ENCODE measurements at places on chromosomes 11 and 22.
A peak's percentile ranks its signal among the peaks of the same experiment; 100 is the strongest.

DNA sequence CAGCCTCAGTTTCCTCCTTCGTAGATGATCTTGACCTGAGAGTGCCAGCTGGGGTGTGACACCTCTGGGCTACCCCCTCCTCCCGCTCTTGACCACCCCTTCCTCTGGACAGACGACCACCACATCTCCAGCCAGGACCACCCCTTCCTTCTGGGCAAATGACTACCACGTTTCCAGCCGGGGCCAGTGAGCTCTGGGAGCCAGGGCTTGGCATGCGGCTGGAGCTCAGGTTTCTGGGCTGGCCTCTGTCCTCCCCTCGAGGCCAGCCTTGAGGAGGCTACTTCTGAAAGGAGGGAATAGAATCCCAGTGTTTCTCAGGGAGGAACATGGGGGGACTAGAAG lies 120.9 kb downstream of the KCNQ1OT1 start:
- no peak for DNase-seq

- peak; percentile 21 for DNase-seq
Measured at GRCh38 chr11:13288375-13289029, 10.9 kb downstream of the BMAL1 start.

- DNase-seq: no peak
Measured at GRCh38 chr11:114064216-114064615, 4.7 kb downstream of the ZBTB16 start.

DNA sequence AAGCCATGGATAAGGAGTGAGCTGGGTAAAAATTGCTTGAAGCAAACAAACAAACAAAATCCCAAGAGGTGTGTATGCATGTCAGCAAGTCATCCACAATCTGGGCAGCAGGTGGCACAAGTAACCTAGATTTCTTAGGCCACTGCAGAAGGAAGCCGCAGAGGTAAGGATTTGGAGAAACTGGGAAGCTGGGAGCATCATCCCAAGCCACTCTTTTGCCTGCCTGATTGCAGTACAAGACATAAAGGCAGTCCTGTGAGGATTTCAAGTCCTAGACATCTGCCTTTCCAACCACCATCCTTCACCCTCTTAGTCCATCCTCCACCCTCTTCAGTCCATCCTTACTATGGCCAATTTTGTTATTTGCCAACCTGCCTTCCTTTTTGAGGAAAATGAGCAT lies 67.2 kb upstream of the BMAL1 start:
- peak; percentile 84 for DNase-seq

- DNase-seq: no peak
Measured at GRCh38 chr11:76657187-76658170, 13.1 kb downstream of the LRRC32 start.

GRCh38 chr11:72616655-72617054 lies 57.6 kb downstream of the PDE2A start:
- DNase-seq: no peak

DNA sequence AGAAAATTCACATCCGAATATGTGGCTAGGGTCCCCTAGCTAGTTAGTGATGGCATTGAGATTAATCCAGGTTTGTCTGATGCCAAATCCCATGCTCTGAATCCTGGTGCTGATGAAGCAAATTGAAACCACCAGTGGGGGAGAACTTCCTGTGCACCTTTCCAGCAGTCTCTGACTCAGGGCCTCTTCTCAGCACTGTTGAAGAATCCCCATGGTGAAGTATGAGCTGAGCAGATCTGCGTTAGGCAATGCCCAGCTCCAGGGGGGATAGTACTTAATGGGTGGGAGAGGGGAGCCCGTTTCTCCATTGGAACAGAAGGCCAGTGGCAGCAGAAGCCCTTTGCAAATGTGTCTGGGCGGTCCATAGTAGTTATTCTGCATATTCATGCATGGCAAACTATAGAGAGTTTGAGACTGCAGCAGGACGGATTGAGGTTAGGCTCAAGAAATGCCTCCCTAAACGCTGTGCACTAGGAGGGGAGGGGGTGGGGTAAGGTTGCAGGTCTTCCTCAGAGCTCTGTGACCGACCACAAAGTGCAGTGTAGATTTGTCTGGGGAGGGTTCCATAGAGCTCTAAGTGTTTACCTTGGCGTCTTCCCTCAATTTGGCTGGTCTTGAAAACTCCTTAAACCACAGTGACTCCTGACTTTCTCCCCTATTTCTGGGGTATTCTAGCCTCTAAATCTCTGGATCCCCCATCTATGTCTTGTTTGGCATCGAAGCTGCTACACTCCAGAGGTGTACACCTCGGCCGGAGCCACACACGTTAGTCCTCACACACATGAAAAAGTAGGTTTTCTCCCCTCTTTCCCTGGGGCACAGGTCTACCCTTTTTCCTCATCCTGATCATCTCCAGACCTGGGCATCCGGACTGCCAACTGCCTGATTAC lies 4.8 kb downstream of the POU2F3 start:
- DNase-seq: peak; percentile 66

GRCh38 chr11:87596176-87596575 lies 558.4 kb downstream of the TMEM135 start:
- no peak for DNase-seq

DNA sequence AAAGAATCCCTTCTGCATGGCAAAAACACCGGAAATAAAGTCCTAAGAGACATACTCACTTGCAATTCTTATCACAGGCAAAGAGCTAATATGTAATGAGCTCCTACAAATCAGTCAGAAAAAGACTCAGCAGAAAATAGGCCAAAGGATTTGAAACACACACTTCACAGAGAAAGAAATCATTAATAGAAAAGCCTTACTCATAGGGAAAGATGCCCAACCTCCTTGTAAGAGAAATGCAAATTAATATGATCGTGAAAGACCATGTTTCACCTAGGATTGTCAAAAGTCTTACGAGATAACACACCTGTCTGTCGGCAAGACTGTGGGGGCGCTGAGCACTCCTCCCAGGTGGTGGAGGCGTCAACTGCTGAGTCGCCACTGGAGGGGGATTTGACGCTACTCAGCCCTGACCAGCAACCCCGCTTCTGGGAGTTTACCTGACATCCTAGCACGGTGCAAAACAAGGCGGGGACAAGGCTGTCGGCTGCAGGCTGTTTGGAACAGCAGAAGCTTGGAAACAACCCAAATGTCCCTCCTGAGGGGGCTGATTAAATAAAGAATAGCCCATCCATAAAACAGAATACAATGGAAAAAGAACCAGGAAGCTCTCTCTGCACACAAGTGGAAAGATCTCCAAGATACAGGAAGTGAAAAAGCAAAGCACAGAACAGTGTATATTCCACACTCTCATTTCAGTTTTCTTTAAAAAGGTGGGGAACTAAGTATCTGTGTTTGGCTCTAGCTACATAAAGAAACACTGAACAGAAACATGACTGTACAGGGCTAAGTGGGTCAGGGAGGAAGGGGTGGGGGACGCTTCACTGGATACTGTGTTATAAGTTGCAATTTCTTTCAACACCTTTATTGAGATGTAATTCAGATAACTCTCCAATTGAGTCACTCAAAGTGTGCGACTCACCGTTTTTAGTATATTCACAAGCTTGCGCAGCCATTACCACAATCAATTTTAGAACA lies 11.5 kb downstream of the CSNK1E start:
- peak; percentile 84 for DNase-seq

DNA sequence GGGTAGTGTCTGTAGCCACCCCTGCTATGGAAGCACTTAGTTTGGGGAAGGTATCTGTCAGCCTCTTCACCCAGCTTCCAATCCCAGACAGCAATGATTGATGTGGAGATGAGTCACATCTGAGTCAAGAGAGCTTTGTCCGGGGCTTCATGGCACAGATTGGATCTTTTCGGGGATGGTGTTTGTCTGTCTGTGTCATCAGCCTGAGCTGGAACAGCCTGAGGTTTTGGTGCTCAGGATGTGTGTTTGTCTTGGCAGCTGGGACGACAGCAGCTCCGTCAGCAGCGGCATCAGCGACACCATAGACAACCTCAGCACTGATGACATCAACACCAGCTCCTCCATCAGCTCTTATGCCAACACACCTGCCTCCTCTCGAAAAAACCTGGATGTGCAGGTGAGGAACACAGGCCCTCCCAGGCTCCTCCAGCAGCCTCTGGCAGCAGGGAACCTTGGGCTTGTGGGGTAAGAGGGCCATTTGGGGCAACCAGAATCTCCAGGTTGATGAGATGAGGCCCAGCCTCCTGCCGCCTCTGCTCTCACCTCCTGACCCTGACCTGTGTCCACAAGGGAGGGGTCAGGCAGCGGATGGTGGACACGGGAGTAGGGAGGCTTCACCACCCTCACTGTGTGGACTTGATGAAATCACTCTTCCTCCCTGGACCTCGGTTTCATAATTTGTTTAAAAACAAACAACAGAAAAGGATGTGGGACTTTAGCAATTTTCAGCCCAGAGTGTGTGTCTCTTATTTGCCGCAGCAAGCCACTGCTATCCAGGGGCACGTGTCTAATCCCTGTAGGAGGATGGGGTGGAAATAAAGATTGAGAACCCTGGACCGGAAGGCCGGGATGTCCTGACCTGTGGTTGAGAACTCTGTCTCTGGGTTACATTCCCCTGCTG lies 124.3 kb downstream of the DBX1 start:
- peak; percentile 91 for DNase-seq

- peak; percentile 2 for DNase-seq
Measured at GRCh38 chr22:21981874-21982273, 713 bp downstream of the TOP3B start.

DNA sequence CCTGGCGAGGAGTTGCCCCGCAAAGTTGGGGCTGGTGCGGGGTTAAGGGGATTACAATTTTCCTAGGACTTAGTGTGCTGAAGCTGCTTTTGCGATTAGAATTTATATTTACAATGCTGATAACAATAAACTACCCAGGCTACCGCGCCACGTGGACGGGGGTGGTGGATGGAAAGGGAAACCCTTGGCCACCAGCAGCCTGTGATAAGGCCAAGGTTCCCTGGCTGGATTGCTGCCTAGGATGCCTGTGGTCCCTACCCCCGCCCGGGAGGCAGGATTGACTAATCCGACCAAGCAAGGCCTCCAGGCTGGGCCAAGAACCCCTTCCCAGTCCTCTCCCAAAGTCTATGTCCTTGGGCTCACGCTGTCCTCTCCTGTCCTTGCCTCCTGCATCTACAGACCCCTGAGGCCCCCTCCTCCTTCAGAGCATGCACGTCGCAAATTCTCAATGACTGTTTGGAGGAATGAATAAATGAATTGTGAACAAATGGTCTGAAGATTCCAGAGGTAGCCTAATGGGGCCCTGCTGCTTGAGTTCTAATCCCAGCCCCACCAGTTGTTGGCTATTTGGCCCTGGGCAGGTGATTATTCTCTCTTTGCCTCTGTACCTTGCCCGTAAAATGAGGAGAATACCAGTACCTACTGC lies 7.6 kb upstream of the CHKA start:
- DNase-seq: no peak

- no peak for DNase-seq
Measured at GRCh38 chr22:26981111-26981510, 323.7 kb downstream of the MIAT start.

- DNase-seq: no peak
Measured at GRCh38 chr22:46549563-46549840, 12.1 kb upstream of the CELSR1 start.

- DNase-seq: no peak
Measured at GRCh38 chr11:107783121-107783520, 71.3 kb upstream of the SLN start.

GRCh38 chr11:8987446-8987845 lies 16.4 kb downstream of the NRIP3 start:
- DNase-seq: no peak

DNA sequence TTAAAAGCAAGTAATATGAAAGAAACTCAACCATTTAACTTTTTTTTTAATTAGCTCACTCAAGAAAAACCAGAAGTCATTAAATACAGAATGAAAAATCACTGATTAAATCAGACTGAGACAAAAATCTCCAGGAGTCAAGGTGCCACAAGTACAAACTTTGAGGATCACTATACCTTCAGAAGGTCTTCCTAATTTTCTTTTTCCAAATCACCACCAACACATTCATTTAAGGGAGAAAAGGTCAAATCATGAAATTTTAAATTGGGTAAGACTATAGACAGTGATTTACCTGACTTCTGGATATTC lies 32.3 kb downstream of the PITPNB start:
- DNase-seq: no peak

GRCh38 chr11:34575261-34575660 lies 45.6 kb upstream of the EHF start:
- DNase-seq: no peak

GRCh38 chr11:129298988-129299387 lies 76.7 kb upstream of the BARX2 start:
- peak; percentile 7 for DNase-seq

DNA sequence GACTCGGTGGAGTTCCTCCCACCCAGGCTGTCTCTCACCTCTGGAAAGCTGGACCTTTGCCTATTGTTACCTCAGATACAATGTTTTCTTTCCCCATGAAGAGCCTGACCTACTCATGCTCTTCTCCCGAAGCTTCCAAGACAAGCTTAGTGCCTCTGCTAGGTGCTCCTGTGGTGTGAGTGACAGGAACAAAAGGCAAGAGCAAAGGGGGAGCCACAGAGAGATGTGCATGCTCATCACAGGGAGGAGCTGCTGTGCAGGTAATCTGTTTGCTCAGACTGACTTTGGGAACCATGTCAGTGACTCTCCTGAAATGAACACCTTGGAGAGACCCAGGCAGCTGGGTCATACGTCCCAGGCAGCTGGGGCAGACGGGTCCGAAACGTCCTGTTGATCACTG lies 53.6 kb upstream of the VSTM5 start:
- DNase-seq: no peak

DNA sequence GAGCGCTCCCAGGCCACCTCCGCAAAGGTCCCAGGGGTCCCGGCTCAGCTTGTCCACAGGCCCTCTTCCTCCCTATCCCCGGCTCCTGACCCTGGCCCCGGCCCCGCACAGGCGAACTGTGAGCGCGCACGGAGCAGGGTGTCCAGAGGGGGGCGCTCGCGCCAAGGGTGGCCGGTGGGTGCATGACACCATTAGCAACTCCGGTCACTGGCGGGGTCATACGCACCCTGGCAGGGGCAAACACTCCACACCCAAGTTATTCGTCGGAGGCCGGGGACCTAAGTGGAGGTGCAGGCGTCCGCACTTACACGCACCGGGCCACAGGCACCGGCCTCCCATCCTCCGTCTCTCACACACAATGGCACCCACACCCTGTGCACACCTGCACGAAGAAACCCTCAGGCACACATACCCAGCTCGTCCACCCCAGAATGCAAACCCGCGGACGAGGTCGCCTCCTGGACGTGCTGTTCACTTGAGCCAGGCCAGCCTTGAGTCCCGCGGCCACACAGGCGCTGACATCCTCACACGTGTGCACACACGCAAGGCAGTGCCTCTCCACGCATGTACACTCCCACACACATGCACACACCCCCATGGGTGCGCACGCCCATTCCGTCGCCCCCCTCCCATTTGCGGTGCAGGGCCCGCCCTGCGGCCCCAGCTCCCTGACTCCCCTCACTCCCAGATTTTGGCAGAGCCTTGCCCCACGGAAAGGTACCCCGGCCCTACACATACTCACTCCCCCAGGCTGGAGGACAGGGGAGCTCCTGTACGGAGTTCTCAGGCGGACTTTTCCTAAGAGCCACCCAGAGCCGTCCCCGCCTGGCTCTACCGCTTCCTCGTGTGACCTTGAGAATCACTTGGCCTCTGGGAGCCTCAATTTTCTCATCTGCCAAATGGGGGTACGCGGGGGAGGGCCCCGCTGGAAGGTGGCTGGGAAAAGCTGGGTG lies at the start of gene RASGRP2:
Gene RASGRP2, minus strand, starts transcription at position 552 of the 953 bp plus-strand sequence. CDS start 1,276 bp downstream, outside the sequence.
- peak; percentile 17 for DNase-seq
